Activated CD4-positive, alpha-beta T cell treated with anti-CD3 and anti-CD28 coated beads for 36 hours (primary cell): ENCODE measurements at places on chromosomes 11 and 22. TPM values are rescaled to one million over a fixed set of nuclear protein-coding genes. Genes with fewer than 3 reads are reported as not detected.
A peak's percentile ranks its signal among the peaks of the same experiment; 100 is the strongest.

DNA sequence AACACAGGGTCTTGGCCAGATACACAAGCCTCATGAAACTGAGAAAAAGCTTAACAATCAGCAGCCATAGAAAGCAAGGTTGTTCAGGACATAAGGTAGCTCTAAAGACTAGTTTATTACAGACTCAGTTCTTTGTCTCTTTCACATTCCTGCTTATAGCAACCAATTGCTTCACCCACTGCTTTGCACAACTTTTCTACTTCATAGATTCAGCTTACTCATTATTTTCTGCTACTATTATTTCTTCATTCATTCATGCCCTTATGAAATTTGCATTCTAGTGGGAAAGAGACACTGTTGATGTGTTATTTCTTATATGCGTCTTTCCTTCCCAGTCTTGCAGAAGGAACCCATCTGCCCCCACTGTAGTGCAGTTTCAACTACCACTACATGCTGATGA is 4.7 kb downstream of the CCDC34 start:
- DNase-seq, result no peak

DNA sequence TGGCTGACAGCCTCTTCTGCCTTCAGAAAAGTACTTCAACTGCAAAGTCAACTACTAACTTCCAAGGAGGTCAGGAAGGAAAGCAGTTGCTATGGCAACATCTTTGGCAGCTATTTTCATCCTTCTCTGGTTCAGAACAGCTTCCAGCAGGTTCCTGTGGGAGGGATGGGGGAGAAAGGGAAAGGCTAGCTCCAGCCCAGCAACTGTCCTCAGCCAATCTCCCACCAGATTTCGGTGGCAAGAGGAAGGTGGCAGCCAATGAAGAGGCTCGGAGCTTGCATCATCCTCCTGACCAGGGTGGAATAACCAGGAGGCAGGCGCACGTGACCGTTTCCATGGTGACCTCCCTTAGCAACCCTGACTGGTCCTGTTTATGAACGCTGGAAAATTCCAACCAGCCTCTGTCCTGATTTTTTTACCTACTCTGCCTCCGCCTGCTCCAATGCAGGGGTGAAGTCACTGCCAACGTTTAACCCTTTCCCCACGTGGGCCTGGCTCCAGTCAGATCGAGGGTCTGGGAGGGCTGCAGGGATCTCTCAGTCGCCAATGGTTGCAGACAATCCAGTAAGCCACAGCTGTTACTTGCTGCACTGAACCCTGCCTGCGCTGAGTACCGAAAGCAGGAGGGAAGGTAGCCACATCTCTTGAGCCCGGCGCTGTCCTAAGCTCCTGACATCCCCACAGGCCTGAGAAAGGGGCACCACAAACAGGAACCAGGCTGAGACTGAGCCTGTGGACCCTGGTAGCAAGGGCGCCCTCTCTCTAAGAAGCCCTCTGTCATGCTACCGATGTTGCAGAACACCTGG is 11.2 kb upstream of the MALAT1 start:
- DNase-seq, result peak; percentile 88

DNA sequence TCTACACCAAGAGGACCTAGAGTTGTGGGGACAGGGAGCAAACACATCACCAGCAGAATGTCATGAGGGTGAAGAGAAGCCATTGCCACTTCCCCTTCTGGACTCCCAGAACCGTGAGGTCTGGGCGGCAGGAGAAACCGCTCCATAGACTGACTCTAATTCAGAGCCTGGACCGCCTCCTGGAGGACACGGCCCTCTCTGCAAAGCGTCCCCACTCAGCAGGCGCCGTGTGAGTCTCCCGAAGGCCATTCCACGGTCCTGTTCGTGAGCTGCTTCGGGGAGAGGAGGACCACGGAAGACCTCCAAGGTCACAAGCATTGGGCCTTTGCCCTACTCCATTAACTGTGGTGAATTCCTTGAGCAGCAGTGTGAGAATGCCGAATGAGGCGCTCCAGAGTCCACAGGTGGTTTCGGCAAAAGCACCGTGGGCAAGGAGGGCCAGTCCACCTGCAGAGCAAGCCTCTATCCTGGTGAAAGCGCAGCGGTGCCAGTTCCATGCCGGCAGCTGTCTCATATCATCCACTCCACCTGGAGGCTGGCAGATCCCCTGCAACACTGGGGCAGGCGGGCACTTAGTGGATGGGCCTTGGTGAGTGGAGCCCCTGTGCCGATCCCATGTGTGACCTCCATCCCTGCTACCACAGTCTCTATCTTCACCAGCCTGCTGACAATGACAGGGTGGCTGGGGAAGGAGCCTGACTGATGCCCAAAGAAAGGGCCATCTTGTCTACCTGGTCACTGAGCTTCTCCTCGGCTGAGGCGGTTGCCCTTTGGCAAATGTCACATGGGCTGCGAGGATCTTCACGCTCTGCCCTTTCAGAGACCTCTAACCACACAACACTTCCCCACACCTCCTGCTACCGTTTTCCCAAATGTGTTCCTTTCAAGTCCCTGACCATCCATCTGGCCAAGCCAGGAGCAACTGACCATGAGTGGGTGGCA is 7.5 kb downstream of the C11orf21 start:
- no peak for DNase-seq

SMIM38 gene
- total RNA-seq, result 0.47 TPM
